ENCODE measurements at places on chromosomes 5 and 9.
A peak's percentile ranks its signal among the peaks of the same experiment; 100 is the strongest.

DNA sequence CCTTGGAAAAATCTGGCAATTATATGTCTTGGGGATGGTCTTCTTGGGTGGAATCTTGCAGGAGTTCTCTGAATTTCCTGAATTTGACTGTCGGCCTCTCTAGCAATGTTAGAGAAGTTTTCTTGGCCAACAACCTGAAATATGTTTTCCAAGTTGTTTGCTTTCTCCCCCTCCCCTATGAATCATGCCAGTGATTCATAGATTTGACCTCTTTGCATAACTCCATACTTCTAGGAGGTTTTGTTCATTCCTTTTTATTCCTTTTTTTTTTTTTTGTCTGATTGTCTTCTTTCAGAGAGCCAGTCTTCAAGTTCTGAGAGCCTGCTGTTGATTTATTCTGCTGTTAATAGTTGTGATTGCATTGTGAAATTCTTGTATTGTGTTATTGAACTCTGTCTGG is 56.7 kb upstream of the SLC44A1 start:
- no peak for DNase-seq

DNA sequence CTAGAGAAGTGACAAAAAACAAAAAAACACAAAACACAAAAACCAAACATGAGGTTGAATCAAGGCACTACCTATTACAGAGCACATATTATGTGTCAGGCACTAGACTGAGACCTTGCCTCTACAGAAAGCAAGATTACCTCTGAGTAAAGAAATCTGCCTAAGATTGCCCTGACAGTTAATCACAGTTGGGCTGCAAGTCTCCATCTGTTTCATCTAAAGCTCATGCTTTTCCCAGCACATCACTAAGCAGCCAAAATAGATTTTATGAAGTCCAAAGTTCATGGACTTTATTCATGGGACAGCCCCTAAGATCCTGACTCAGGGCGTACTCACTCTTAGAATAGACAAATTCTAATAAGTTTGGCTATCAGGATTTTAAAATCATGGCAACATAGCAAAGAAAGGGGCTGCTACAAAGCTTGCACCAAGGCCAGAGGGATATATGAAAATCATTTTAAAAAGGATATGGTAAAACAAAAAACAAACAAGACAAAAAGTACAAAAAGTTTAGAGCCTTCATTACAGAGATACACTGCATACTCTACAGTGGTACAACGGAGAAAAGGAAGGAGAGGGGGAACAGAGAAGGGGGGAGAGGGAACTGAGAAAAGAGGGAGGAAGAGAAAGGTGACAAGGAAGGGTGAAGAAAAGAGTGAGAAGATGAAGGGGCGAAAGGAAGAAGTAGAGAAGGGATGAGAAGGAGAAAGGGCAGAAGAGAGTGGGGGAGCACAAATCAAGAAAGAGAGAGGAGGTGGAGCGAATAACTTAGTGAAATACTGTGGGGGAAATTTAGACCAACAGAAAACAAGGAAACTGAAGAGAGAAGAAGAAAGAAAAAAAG is 58.2 kb downstream of the RICTOR start:
- DNase-seq, result no peak

- DNase-seq, result no peak
Measured at GRCh38 chr5:38780945-38781344, 64.9 kb upstream of the OSMR start.

DNA sequence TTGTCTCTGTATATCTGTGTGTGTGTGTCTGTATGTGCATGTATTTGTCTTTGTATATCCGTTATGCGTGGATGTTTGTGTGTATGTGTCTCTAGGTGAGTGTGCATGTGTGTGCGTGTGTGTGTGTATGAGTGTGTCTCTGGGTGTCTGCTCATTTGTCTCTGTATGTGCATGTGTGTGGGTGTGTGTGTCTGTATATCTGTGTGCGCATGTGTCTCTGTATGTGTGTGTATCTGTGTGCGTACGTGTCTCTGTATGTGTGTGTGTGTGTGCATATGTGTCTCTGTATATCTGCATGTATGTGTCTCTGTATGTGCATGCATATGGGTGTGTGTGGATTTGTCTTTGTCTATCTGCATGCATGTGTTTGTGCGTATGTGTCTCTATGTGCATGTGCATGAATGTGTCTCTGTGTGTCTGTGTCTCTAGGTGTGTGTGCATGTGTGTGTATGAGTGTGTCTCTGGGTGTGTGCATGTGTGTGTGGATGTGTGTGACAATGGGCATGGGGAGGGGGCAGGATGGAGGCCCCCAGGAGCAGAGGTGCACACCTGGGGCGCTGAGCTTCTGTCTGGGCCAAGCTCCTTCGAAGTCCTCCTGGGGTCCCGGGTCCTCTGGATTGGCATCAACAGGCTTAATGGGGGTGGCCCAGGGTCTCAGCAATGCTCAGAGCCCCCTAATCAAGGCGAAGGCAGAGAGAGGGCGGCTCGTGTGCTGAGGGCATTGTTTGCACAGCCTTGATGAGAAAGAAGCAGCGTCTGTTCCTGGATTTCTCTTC is 373.4 kb upstream of the IRX4 start:
- DNase-seq, result no peak

DNA sequence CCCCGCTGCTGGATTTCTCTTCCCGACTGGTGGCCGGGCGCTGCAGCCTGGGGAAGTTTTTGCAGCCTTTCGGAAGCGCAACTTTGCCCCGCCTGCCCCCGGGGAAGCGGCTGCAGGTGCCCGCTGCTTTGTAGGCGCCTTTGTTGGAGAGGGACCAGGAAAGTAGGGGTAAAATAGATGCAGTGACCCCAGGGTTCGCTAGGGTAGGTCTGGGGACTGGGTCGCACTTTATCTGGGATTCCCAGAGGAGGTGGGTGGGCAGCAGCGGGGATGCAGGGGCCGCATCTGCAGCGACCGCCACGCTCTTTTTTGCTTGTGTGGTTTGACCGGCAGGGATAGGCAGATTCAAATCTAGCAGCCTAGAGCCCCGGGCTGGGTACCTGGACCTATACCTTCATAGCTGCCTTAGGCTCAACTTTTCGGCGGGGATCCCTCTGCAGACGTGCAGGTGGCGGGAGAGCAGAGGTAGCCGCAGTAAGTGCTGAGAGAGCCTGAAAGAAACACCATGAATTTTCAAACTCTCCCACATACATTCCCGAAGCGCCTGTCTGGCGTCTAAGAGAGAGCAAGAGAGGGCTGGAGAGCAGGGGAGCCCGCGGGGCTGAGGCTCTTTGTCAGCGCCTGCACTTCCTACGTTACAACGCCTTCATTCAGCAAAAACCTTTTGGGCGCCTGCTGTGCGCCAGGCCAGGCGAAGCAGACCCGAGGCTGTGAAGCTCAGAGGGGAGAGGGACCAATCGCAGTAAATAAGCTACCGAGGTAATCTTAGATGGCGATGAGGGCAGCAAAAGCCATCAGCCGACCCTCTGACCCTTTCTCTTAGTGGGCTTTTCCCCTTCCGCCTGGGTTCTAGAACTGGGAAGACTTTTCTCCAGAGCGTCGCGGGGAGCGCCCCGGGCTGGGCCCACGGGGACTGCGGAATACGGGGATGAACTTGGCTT is 642 bp downstream of the SV2C start:
- DNase-seq, result peak; percentile 24

DNA sequence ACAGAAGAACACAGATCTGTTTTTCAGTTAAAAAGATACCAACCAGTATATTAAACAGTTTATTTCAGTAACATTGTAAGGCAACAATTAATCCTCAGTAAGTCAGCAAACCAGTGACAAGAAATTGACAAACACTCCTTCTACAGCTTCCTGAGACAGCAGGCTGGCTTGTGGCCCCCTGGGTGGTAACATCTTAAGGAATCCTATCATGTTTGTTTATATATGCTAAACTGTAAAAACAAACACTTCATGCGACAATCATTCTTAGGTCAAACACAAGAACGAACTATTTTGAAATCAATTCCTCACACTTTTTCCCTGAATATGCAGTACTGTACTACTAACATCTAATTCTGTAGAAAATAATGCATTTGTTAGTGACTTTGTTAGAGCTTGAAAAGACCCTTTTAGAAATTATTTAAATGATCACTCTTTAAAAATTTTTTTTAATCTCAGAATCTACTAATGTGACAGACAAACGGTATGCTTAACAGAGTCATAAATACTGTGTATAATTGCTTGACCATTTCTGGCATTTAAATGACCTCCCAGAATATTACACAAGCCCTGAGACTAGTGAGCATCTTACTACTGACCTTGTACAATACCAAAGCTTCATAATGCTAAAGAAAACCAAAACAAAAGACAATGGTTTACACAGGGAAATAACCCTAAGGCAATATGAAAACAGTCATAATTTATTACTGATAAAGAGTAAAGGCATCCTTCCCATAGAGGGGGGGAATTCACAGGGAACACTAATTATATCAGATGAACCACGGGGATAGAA is 48.2 kb downstream of the ERMP1 start:
- DNase-seq, result no peak

GRCh38 chr5:156826150-156826549 is 23.9 kb upstream of the PPP1R2B start:
- DNase-seq, result no peak

DNA sequence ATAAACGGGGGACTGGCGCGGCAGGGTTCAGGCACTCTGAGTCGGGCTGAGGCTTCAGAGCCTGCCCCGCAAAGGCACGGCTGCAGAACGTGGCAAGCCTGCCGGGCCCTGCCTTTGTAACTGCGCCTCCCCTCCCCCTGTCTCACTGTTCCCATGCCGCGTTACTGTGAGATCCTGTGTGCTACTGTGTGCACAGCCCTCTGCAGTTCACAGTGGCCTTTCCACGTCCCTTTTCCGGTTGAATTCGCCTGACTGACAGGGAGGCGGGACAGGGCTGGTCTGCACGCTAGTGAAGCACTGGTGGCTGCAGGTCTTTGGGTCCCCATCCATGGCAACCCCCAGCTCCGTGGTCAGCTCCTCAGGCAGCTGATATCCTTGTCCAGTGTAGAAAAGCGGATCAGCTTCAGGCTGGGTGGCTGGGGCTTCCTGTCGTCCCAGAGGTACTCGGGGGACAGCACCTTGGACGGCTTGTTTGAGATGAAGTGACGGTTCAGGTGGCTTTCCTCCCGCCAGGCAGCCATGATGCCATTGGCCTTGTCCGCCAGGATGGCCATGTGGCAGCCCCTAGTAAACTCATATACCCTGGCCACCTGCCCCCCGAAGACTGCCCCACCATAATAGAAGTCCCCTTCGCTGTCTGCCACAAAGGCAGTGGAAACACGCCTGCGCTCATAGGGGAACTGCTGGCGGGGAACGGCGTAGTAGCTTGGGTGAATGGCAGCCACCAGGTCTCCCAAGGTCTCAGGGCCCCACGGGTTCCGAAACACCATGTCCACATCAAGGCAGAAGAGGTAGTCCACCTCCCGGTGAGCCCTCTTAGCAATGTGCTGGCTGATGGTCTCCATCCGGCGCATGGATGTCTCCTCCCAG is 10.3 kb downstream of the GBGT1 start:
- no peak for DNase-seq

GRCh38 chr9:99296291-99296951 is 74.3 kb downstream of the SEC61B start:
- no peak for DNase-seq

DNA sequence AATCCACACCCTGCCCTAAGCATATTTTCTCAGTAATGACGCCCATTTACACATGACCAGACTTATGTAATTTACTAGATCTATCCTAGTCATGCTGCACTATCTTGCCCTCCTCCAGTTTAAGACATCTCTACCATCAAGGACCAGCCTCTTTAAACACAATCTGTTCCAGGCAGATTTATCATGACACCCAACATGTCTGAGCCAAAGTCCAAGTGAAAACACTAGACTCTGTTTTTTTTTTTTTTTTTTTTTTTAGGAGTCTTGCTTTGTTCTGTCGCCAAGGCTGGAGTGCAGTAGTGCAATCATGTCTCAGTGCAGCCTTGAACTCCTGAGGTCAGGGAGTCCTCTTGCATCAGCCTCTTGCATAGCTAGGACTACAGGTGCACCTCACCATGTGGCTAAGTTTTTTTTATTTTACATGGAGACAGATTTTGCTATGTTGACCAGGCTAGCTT is 354.6 kb downstream of the ARRDC3 start:
- no peak for DNase-seq

- no peak for DNase-seq
Measured at GRCh38 chr9:130857864-130858738, 23.0 kb downstream of the ABL1 start.

DNA sequence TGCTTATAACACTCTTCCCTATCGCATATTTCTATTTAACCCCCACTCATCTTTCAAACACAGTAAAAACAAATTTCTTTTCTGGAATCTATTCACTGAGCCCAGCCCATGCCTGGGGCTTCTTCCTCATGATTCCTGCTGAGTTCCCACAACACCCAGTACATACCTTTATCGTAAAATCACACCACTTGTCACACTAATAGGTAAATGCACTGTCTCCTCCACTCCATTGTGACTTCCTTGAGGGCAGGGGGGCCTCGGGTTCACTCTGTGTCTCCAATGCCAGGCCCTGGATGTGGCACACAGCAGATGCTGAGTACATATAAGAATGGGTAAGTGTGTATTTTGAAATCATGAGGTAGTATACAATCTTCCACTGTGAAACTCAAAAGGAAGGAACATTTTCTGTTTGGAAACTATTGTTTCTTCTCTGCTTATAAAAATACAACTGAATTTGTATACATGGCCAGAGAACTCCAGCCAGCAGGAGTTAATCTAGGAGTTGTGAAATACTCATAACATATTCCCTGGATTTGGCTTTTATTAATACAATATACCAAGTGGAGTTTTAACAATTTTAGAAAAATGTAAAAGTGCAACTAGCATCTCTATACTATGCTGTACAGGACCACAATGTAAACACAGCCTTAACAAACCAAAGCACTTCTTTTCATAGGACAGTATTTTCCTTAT is 7.2 kb downstream of the PLK2 start:
- no peak for DNase-seq

GRCh38 chr9:83011611-83012010 is 51.3 kb downstream of the RASEF start:
- no peak for DNase-seq

DNA sequence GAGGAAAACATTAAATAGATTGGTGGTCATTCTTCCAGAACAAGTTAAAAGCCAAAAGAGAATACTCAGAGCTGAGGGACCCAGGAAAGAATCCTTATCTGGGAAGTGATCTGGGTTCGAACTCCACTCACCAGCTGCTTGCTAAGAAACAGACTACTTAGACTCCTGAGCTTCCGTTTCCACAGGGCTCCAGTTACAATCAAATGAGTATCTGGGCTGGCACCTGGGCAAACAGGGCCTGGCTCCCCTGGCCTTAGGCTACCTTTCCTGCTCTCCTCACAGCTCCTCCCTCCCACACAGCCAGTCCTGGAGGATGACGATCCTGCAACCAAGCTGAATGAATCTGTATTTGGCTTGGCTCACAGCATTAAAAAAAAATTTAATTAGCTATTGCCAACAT is 2.5 kb downstream of the MAPK9 start:
- DNase-seq, result no peak

- DNase-seq, result no peak
Measured at GRCh38 chr9:113887436-113887835, 11.3 kb downstream of the ZNF618 start.

- no peak for DNase-seq
Measured at GRCh38 chr5:180988592-180988991, at the start of gene BTNL3. Gene BTNL3, plus strand, starts transcription at chr5:180988846. Its CDS starts 183 bp downstream, at chr5:180989029.

GRCh38 chr9:1959371-1959770 is 55.8 kb upstream of the SMARCA2 start:
- no peak for DNase-seq
